ENCODE measurements at places on chromosomes 16 and 17. TPM values are rescaled to one million over a fixed set of nuclear protein-coding genes. Genes with fewer than 3 reads are reported as not detected.

The SDK2 gene
- total RNA-seq, result 5.4 TPM

The KRT39 gene
- not detected for total RNA-seq

The PRPSAP2 gene
- 77.3 TPM for total RNA-seq

The TSPOAP1 gene
- total RNA-seq, result 54.2 TPM
